Fibroblast of lung (primary cell): ENCODE measurements at places on chromosomes 6 and 20.

- no peak for DNase-seq
These were observed 6.7 kb downstream of the TULP1 start for GRCh38 chr6:35505999-35506412.

GRCh38 chr6:27865850-27866356, 46.3 kb downstream of the OR2B2 start:
- DNase-seq = no peak

DNA sequence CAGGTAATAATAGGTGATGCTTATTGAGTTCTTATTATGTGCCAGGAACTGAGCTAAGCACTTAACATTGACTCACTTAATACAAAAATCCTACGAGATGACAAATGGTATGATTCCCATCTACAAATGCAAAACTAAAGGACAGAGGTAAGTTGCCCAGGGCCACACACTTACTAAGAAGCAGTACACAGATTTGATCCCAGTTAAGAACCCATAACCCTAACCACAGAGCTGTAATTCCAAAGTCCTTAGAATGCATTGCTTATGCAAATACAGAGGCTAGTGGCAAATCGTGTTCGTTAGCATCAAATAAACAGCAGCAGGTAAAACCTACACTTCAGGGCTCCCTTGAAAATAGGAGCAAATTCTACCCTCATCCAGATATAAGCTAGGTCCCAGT, 104.0 kb downstream of the SASH1 start:
- DNase-seq = no peak

- DNase-seq = peak; percentile 68
These were observed 42.3 kb upstream of the PTPN1 start for GRCh38 chr20:50467718-50468356.

DNA sequence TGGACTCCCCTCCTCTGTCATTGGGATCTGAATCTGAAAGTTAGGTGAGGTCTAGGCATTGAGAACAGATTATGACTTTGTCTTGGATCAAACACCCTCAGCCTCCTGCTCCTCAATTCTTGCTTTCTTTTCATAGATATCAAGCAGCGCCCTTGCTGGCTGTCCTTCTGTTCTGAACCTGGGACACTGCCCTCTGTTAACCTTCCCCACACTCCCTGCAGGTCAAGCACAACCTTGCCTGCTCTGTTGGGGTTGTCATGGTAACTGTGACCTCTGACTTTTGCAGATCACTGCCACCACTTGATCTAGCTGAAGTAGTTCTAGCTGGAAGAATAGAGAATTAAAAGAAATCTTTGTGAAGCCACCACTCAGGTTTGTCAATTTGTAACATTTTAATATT, 16.4 kb upstream of the MICA start:
- no peak for DNase-seq

DNA sequence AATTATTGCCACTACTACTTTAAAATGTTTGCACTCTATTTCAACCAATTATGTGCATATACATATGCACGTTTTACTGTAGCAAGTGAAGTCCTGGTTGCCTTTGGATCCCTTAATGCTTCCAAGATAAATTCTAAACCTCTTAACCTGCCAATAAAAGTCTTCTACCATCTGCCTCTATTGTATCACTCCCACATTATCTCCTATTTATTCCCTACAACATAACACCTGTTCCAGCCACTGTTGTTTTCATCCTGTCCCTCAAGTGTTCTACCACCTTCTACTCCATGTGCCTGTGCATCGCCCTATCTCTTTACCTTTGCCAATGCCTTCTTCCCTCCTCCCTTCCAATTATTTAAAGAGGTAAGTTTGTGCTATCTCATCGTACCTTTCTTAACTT, 499.0 kb upstream of the RNF217 start:
- no peak for DNase-seq

GRCh38 chr6:148249679-148250375, 92.8 kb upstream of the SASH1 start:
- no peak for DNase-seq

- DNase-seq = no peak
These were observed 70.7 kb upstream of the TAB2 start for GRCh38 chr6:149246691-149247384.
